ENCODE measurements at places on chromosomes 7 and 10. TPM values are rescaled to one million over a fixed set of nuclear protein-coding genes. Genes with fewer than 3 reads are reported as not detected.

DNA sequence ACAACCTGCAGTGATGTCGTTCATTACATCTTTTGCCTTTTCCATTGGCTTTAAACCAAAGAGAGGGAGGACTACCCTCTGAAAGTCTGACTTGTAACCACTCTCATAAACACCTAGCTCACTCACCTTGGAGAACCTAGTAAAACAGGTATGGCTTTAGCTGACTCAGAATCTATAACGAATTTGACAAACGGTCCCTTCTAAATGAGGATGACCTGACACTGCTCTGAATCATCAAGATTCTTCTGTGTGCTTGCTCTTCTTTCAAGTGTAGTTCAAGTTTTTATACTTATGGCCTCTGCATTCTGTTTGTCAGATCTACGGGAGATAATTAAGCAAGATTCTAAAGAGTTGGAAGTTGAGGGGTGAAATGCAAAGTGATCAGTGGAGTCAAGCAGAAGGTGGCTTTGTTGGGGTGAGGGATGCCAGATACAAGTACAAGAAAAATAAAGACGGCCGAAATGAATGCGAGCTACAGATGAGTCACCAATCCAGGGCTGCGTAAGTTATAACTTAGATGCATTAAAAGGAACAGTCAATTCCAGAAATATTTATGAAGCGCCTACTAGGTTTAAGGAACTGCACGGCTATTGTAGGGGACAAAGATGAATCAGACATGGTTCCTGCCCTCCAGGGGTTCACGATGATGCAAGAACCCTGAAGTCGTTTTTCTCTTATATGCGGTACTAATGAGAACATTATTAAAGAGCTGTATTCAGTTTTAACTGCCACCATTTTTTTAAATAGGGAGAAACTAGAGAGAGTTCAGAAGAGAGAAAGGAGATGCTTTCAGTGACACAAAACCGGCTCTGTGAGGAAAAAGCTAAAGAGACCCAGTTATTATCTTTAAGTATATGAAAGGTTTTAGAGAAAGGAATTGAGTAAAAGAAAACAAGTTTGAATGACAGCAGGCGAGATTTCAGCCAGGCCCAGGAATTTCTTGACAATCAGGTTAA, 6.5 kb downstream of the HIPK2 start:
- DNase-seq, result no peak

GRCh38 chr7:18702071-18702829, 206.7 kb downstream of the HDAC9 start:
- DNase-seq, result no peak

Gene VAX1
- total RNA-seq, result not detected

Gene ZNF425
- 5.3 TPM for total RNA-seq

Gene ADRA2A
- 1.4 TPM for total RNA-seq

Gene DRGX
- not detected for total RNA-seq

Measured in H9 (cell line).